Myocyte (in vitro differentiated cells): ENCODE measurements at places on chromosomes 12 and 14.

DNA sequence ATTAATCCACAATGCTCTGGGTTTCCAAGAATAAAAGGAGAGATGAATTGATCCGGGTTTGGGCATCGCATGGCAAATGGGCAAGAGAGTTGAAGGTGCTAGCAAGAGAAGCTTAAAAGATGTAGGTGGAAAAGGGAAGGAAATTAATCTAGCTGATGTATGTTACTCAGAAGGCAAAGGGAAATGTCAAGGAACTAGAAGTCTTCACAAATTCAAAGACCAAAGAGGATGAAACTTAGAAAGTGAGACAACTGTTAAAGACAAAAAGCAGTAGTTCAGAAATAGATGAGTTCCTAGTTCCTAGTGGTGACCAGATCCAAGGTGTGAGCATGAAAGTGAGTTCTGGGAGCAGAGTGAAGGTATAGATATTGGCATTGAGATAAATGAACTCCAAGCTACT, 228.3 kb downstream of the SEC23A start:
- DNase-seq, result no peak

- peak; percentile 45 for DNase-seq
These were observed 10.8 kb downstream of the GLRX5 start for GRCh38 chr14:95545515-95546168.

- no peak for DNase-seq
These were observed 443.2 kb upstream of the FOXG1 start for GRCh38 chr14:28323366-28323765.

DNA sequence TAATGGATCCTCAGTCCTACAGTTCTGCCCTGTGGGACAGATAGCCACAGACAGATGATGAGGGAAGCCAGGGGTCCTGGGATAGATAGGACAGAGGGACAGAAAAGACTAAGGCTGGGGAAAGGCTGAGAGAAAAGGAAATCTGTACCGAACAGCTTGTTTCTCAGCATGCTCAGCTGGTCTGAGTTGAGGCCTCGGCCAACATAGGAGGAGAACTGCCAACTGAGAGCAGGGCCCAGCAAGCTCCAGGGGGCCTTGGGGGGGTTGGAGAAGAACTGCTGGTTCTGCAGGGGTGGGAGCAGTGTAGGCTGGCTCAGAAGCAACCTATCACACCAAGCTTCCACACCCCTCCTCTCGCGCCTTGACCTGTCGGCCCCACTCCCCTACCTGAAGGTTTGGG, 10.1 kb downstream of the IL23A start:
- DNase-seq, result no peak

GRCh38 chr12:80001562-80001961, 66.7 kb upstream of the PPP1R12A start:
- no peak for DNase-seq

- DNase-seq, result no peak
These were observed 40.6 kb downstream of the LTBP2 start for GRCh38 chr14:74571441-74571841.

DNA sequence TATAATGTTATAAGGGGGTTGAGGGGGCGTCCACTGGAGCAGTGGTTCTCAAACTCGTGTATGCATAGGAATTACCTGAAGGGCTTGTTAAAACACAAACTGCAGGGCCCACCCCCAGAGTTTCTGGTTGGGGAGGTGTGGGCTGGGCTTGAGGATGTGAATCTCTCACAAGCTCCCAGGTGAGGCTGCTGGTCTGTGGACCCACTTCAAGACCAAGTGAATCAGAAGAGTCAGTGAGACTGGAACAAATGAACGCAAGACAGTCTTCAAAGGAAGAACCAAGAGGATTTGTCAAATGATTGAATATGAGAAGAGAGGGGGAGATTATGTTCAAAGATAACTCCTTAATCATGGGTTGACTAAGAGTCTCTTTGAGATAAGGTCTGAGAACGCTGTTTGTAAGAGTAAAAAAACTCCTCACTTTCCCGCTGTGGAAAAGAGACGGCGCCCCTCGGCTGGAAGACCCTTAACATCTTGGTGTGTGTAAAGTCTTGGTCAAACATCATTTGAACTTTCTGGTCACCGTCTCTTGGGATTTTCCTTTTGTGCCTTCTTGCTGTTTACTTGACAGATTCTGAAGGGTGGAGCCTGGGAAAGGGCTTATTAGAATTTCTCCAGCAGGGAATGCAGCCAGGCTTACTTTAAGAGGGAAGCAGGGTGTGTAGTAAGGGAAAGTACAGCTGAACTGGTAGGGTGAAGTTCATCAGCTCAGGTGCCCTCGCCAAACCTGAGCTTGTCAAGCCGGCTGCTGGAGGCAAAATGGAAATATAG, 5.3 kb upstream of the FOXN3 start:
- DNase-seq, result no peak

- no peak for DNase-seq
These were observed 12.6 kb downstream of the KCNH5 start for GRCh38 chr14:63032641-63033040.

DNA sequence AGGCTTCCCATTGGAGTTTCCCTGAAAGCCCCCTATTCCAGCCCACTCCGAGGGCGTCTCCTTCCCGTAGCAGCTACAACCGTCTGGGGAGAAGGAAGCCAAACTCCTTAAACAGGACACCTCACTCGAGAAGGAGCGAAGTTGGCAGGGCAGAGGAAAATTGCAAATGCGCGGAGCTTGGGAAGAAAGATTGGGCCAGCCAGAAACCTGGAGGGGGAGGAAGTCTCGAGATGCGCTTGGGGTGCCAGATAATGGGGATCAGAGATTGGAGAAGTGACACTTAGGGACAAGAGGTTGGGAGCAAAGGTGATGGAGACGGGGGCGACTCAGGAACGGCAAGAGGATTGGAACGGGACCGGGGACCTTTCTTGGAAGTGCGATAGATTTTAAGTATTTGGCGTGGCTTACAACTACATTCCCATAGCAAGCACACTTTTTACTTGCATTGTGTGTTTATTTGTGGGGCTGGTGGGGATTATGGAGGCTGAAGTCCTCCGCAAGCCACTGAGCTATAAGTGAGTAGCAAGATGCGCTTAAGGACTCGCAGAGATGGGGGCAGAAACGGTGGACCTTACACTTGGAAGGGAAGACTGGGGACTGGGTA, 926 bp downstream of the HRK start:
- no peak for DNase-seq

GRCh38 chr14:24238123-24238522, 4.3 kb downstream of the TINF2 start:
- DNase-seq, result no peak

DNA sequence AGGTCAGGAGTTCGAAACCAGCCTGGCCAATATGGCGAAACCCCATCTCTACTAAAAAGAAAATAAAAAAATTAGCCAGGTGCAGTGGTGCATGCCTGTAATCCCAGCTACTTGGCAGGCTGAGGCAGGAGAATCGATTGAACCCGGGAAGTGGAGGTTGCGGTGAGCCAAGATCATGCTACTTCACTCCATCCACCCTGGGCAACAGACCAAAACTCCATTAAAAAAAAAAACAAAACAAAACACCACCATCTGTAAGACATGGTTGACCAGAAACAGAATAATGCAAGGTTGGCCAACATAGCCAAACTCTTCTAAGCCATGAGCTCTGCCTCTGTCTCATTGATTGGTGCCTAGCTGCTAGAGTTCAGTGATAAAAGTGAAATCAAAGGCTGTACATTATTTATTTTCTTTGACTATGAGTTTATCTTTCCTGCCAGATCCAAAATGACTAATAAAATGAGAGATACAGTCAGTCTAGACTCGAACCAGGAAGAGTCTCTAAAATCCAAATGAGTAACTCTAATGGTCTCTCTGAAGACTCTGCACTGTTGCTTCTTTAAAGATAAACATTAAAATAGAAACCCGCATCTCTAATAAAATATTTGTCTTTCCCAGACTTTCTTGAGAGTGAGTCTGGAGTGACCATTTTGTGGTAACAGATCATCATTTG, 404.7 kb downstream of the DAD1 start:
- no peak for DNase-seq

- no peak for DNase-seq
These were observed 27.1 kb downstream of the STK38L start for GRCh38 chr12:27271206-27271605.

DNA sequence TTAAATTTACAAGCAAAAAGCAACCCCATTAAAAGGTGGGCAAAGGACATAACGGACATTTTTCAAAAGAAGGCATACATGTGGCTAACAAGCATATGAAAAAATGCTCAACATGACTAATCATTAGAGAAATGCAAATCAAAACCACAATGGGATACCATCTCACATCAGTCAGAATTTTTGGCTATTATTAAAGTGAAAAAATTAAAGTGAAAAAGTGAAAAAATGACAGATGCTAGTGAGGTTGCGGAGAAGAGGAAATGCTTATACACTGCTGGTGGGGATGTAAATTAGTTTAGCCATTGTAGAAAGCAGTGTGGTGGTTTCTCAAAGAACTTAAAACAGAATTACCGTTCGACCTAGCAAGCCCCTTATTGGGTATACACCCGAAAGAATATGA, 7.9 kb downstream of the OTOGL start:
- DNase-seq, result peak; percentile 13

- peak; percentile 17 for DNase-seq
These were observed 158.5 kb downstream of the ZFP36L1 start for GRCh38 chr14:68634332-68634731.

GRCh38 chr14:48709277-48709785, 876.8 kb downstream of the RPS29 start:
- no peak for DNase-seq

DNA sequence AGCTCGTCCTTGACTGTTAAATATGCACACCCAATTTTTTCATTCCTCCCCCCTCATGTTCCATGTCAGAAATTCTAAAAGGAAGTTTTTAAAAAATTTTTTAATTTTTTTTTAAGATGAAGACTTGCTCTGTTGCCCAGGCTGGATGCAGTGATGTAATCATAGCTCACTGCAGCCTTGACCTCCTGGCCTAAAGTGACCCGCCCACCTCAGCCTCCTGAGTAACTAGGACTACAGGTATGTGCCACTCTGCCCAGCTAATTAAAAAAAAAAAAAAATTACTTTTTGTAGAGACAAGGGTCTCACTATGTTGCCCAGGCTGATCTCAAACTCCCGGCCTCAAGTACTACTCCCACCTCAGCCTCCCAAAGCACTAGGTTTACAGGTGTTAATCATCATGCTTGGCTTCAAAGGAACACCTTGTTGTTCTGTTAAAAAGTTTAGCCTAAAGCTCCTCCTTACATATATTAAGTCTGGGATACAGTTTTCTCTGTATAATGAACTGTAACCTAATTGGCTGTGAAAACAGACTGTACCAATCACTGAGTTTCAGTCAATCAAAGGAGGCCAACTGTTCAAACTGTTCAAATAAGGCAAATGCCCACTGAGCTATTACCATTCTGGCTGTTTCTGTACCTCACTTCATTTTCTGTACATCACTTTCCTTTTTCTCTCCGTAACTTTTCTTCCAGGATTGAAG, 17.8 kb downstream of the SDR9C7 start:
- DNase-seq, result no peak

GRCh38 chr12:118357257-118358007, 15.3 kb downstream of the TAOK3 start:
- DNase-seq, result peak; percentile 55

- DNase-seq, result no peak
These were observed 113.7 kb downstream of the SLC25A47 start for GRCh38 chr14:100436745-100437406.

DNA sequence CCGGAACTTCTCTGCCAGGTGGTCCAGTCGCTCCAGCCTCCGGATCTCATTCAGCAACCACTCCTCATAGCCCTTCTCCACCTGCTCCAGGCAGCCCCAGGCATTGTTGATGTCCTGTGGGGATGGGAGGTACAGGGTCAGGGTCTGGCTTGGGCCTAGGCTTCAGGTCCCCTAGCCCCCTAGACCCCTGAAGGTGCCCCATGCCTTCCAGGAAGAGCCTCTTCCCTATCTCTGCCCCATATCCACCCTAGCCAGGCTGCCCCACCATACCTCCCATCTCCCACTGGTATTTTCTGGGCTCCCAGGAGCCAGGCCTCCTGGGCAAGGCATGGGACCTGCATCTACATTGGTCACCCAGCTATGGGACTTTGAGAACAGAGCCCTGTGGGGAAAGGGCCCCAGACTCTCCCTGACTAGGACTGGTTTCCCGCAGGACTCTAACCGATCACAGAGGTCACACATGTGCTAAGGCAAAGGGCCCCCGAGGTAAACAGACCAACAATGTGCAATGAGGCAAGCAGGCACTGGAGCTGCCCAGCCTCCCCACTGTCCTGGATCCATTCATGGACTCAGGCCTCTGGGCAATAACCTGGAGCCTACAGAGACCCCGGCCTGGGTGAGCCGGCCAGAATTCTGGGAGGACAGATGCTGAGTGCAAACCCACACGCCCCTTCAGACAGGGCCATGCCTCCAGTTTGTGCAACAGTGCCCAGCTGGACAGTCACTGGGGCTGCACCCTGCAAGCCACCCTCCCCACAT, 88.8 kb downstream of the ACTN1 start:
- no peak for DNase-seq

- DNase-seq, result no peak
These were observed 37.2 kb downstream of the TSHR start for GRCh38 chr14:80992580-80992979.

GRCh38 chr12:1605129-1606020, 11.0 kb upstream of the FBXL14 start:
- peak; percentile 90 for DNase-seq

- DNase-seq, result no peak
These were observed 272.8 kb upstream of the DAAM1 start for GRCh38 chr14:58915646-58916045.

DNA sequence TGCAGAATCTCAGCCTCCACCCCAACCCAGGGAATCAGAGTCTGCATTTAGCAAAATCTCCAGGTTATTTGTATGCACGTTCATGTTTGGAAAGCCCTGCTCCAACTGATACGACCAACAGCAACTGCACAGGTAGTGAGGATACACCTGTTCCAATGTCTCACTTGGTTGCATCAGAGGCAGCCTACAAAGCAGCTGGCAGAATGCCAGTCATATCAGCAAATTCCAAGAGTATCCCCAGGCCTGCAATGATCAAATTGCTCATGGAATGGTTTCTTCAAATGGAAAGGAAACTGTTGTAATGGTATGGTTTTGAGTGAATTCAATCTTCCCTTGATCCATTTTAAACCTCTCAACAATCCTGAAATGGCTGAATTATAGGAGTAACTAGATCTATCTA, 75.4 kb downstream of the GRIP1 start:
- no peak for DNase-seq

DNA sequence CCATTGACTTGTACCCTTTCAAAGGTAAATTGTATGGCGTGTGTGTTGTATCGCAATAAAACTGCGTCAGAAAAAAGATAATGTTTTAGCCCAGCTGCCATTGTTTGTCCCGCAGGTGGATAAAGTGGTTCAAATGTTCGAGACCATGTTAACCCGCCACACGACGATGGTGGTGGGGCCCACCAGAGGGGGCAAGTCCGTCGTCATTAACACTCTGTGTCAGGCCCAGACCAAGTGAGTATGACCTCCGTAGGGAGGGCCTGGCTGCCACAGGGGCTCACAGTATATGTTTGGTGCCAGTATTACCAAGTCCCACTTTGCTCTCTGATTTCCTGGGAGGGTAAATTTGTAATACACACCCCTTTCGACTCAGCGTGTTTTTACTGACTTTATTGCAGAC, 96.9 kb downstream of the DNAH10 start:
- no peak for DNase-seq

DNA sequence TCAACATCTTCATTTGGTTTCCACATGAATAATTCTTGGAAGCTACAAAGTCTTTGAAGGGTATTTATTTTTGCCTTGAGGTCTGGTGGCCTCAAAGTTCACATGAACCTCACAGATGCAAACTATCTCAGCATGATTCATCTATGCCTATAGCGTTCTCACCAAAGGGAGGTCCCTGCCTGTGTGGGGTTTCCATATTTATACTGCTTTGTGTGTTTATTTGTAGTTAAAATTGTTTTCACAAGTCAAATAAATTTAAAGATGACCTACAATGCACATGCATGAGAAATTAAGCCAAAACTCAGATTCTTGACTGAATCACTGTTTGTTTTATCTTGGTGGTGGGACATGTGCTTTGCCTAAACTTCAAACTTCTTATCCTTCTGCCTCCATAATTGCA, 176.7 kb downstream of the PPM1H start:
- DNase-seq, result no peak
